ENCODE measurements at places on chromosomes 3 and 15.

DNA sequence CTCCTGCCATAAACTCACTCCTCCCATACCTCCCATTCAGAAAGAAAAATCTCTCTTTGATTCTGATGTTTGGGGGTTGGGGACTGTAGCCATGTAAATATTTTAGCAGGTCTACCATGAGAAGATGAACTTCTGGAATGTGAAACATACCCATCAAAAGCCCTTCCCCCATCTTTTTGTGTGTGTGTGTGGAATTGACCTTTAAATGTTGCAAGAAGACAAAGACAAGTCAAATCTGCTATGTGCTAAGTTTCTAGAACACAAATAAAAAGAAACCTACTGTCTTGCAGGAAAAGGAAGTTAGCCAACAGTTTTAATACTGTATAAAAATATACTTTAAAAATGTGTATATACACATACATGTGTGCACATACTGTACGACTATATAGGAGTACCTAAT, 29.7 kb upstream of the USP50 start:
- no peak for DNase-seq

DNA sequence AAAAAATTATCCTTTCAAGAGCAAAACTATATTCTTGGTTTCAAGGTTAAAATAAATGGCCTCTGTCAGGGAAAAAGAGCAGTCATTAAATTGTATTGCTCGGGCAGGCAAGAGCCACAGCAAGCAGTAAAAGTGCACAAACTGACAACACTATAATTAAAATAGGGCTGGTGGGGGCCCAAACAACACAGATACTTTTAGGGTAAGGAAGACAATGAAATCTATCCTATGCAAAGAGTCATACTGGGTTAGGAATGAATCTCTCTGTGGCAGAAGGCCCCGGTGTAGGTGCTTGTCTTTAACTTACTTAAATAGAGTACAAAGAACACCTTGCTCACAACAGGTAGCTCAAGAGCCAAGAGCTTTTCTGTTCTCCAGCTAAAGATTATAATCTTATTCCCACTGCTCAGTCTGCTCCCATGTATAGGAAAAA, 94.7 kb downstream of the DLG1 start:
- no peak for DNase-seq

DNA sequence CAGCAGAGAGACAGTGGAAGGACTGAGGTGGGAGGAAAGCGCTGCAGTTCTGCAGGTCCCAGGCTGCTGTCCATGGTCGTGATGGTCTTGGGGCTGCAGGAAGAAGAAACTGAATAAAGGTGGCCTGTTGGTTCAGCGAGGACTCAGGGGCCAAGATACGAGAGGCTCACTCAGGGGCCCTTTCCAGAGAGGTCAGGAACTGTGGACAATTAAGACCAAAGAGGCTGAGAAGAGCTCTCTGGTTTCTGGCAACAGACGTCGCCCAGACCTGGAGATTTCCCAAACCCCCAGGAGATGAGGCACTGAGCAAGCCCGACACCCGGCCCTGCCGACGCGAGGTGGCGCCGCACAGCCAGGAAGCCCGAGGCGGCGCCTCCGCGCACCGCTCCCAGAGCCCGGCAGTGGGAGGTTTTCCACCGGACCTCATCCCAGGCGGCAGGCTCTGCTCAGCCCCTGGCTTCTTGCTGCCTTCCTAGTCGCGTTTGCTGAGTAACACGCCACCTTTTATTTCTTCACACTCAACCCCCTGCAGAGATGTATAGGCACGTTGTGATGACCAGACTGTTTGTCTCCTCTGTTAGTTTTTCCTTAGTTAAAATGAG, 56.4 kb upstream of the ARRDC4 start:
- DNase-seq, result no peak

- DNase-seq, result no peak
Observed at GRCh38 chr3:101817992-101818391, 31.3 kb upstream of the NFKBIZ start.

DNA sequence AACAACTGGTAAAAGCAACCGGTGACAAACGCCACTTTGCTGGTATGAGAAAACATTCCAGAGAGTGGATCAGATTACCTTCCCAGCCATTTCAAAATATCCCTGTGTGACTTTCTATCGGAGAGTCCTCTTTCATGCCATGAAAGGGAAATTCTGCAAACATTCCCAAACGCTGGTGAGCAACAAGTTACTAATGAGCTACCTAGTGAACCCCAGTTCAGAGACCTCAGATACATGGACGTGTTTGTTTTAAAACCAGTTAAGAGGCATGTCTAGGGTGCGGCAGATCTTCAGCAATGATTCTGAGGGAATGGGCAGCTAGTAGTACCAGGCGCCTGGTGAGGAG, 418.2 kb upstream of the NR2F2 start:
- no peak for DNase-seq

DNA sequence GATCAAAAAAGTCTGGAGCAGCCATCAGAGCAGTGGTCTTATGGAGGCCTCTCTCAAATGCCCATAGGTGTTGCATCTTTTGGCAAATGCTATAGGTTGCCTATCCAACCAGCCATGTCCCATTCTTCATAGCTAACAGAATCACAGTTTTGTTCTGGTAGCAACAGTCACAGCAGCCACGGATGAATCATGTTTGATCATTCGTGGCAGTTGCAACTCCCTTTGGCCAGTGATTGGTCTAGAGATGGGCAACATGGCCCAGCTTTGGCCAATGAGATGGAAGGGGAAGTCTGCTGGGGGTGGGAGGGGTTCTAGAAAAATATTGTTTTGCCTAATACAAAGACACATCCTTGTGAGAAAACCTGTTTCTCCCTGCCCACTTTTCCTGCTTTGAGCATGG, 50.3 kb upstream of the PPP2R3A start:
- no peak for DNase-seq

GRCh38 chr15:42084465-42085235, 9.7 kb downstream of the PLA2G4D start:
- DNase-seq, result peak; percentile 43

DNA sequence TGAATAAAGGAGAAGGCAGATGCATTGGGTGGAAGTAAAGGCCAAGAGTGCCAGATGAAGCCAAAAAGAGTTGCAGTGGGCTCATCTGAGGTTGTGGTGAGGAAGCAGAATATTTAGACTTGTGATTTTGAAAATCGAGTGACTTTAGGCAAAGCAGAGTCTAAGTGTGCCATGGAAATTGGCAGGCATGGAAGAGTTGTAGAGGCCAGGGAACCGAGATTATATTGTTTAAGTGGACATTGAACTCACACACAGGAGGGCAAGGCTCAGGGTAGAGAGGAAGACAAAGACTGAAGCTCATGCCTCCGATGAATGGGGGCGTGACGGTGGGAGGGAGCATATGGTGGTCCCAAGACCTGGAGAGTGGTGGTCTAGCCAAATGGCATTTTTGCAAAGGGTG, 347.5 kb downstream of the EPHB1 start:
- no peak for DNase-seq

DNA sequence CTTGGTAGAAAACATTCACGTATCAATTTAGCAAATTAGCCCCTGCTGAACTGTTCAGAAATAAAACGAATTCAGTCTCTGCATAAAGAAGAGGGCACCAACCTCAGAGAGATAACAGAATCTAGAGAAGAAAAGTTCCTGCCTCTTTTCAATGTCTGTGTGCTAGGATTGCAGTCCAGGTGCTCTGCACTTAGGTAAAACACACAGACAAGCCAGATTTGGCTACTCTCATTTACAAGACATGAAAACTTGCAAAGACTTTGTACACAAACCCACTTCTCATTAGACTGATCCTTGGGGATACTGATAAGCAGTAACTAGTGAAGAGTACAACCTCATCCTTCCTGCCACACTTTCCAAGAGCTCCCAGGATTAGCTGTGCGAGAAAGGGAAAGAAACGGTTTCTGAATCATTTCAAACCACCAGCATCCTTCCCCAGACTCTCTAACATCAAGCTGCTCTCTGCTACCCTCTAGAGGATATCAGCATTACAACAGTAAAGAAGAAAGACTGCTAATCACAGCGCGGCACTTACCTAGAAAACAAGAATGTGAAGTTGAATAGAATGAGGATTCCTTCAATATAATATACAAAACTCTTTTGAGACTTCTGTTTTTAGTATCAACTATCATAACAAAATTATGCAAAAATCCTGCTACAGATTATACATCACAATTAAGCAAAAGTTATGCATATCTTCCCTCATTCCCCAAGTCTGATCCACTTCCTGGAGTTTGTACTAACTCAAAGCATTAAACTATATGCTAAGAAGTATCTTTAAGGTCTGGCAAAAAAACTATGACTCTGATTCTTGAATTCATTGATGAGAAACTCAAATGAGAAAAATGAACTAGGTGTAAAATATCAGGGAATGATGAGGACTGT, 306.4 kb downstream of the MAGI1 start:
- DNase-seq, result no peak

GRCh38 chr3:80244390-80244789, 476.6 kb upstream of the ROBO1 start:
- no peak for DNase-seq

DNA sequence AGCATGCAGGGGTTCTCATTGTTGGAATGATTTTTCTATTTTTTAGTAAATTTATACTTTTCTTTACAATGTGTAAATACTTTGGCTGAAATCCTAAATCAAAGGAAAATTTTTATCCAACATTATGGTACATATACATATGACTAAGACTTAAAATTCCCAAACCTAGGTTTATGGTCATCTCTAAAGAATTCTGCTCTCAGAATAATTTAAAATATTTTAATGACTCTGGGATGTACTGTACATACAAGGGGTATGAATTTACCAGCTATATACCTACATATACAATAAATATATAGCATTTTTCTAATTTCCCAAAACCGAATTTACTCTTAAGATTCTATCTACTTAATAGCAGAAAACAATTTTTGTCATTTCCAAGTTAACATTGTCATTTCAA, 137.9 kb upstream of the POU1F1 start:
- DNase-seq, result no peak

DNA sequence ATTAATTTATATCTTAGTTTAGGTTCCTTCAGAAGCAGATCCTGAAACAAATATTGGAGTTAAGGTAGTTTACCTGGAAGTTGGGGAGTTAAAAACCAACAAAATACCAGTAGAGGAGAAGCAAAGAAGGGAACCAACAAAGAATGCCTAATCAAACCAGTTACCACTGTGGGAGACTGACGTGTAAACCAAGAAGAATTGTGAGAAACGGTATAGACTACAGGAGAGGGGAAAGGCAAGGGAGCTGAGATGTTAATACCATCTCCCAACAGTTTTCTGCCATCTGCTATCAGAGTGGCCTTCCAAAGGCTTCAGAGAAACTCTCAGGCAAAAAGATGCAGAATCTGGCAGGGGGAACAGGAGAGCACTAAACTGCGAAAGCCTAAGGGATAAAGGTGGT, 53.5 kb downstream of the BFSP2 start:
- DNase-seq, result no peak

- DNase-seq, result no peak
Observed at GRCh38 chr3:97871801-97872524, 50.2 kb downstream of the CRYBG3 start.

DNA sequence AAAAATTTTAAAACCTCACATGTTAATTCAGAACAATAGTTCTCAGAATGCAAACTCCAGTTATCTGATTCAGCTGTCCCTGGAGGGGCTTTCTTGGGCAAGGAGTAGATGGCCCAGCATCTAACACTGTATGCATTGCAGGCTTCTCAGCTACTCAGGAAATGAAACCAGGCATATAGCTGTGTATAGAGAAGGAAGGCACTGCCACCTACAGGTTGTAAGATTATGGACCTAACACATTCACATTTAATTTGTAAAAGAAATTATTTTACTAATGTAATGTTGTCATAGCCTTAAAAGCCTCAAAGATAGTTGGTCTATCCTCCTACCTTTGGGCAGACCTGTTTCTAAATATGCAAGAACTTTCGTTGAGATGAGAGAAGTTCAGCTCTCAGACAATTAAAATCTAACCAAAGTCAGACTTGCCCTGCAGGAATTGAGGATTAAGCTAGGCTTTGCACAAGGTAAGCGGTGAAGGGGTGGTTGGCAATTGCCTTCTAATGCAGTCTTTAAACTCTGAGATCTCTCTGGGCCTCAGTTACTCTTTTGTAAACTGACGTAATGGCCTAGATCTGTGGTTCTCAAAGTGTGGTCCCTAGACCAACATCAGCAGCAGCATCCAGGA, 132.8 kb upstream of the SLC24A5 start:
- DNase-seq, result no peak

DNA sequence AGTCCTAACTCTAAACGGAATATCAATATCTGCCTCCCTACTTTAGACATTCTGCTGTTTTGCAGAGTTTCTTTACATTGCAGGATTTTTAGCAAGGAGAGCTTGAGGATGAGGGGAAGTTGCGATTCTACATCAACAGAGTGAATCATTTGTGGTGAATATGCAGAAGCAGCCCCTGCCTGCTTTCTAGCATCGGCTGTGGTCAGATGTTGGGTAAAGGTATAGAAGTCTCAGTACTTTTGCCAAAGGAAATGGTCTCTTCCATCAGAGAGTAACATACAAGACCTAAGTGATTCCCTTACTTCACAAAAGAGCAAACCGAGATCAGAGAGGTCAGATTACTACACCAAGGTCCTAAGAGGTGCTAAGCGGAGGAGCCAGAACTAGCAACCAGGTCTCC, 15.2 kb downstream of the ST3GAL6 start:
- DNase-seq, result no peak

DNA sequence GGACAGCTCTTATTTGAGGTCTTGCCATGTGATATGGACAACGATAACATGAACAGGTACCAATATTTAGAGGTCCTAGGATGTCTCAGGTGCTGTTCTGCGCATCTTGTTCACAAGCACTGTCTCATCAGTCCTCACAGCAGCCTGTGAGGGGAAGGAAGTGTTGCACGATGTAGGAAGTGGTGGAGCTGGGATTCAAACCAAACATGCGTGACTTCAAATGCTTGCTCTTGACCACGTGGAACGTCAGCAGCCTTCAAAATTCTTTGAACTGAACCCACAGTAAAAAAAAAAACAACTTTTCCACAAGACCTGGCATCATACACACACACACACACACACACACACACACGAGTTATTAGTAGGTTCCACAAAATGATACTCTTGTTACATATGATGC, 153.4 kb upstream of the SMAD3 start:
- DNase-seq, result no peak

DNA sequence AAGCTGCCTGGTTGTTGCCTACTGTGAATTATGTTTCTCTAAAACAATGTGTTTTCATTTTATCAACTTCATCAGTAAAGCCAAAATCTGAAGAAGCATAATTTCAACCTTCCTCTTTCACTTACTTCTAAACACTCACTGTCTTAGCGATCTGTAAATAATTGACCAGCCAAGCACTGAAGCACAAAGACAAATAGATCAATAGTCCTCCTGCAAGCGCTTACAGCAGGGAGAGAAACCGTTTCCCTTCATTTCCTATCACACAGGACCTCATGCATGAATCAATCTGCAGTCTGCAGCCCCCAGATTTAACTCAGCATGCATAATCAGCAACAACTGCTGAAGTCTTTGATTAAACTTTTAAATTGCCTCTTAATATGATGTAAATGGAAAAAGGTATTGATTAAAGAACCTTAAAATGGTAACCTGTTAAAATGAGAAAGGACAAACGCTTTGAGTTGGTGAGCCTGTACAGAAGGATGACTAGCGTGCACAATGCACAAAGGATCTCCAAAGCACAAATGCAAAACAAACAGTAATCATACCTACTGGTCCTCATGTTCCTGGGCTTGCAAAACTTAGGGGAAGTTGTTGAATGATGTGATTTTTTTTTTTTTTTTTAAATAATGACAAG, 370.2 kb upstream of the ZNF385D start:
- no peak for DNase-seq

Measured in hypothalamus (tissue), 51 donors.